Stimulated activated CD4-positive, alpha-beta T cell treated with anti-CD3 and anti-CD28 coated beads, Interleukin-12 subunit alpha, Interleukin-12 subunit beta, amount 100 ng/mL, for 4 hours (primary cell): ENCODE measurements at places on chromosomes 2 and 18.

- DNase-seq: no peak
Observed at GRCh38 chr2:13522917-13523821, 806.4 kb downstream of the TRIB2 start.

GRCh38 chr2:65431421-65432226 lies 775 bp downstream of the SPRED2 start:
- peak; percentile 25 for DNase-seq

DNA sequence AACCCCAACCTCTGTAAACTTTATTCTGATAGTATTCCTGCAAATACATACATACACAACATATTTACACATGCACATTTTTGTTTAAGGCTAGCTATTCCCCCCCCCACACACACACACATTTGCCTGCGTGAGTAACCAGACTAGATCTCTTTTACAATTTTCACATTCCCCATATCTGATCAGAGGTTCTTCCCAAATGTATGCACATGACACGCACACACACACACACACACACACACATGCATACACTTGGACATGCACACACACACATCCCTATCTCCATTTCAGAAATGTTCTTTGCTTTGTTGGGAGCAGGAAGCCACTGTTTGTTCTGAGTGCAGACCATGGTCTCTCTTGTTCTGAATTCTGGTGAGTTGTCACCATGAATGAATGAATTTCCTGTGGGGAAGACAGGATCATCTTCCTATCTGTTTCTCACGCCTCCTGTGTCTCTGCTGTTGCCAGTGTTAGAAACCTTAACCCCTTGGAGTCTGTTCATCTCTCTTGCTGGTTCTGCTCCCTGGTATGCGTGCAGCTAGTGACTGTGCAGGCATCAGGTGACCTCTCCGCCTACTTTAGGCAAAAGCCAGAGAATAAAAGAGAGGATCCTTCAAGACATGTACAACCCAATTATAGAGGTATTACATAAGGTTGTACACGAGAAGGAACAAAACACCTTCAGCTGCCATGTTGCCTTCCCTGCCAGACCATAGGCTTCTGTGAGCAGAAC lies 251.0 kb upstream of the RAB12 start:
- DNase-seq: no peak

- DNase-seq: no peak
Observed at GRCh38 chr2:240933048-240933965, 27.2 kb downstream of the CROCC2 start.

GRCh38 chr2:122072666-122073065 lies 317.2 kb downstream of the TSN start:
- no peak for DNase-seq

- no peak for DNase-seq
Observed at GRCh38 chr2:54083445-54083844, 32.0 kb upstream of the ACYP2 start.

- DNase-seq: no peak
Observed at GRCh38 chr2:99297994-99298393, 3.0 kb downstream of the LYG1 start.

- no peak for DNase-seq
Observed at GRCh38 chr2:205077159-205077558, 531.9 kb downstream of the PARD3B start.

- no peak for DNase-seq
Observed at GRCh38 chr2:12442476-12442847, 274.3 kb upstream of the TRIB2 start.

DNA sequence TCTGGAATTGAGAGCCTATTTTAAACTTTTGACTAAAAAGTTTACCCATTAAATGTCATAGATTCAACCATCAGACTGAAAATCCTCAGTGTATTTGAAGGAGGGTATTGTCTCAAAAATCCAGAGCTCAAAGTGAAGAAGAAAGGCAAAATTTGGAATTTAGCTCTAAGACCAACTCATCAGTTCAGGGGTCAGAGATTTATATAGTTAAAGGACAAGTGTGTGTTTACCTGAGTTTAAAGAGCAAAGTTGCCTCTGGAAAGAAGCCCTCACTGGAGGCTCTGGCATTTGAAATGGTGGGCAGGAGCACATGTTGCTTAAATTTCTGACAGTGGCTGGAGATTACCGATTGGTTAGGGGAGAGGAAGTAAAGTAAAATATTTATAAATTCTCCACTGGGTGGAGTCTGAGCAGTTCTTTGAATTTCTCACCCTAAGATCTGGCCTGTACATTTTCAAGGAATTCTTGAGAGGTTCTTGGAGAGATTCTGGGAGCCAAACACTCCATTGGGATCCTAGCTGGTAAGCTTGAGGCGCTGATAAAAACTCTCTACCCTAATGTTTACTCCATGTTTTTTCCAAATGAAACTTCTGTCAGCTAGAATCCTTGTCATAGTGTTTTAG lies at the start of gene KYNU:
Gene KYNU, plus strand, starts transcription at position 449 of the 623 bp plus-strand sequence. CDS start 7,704 bp downstream, outside the sequence.
- no peak for DNase-seq

GRCh38 chr2:55003706-55004639 lies 46.3 kb downstream of the RTN4 start:
- DNase-seq: no peak

DNA sequence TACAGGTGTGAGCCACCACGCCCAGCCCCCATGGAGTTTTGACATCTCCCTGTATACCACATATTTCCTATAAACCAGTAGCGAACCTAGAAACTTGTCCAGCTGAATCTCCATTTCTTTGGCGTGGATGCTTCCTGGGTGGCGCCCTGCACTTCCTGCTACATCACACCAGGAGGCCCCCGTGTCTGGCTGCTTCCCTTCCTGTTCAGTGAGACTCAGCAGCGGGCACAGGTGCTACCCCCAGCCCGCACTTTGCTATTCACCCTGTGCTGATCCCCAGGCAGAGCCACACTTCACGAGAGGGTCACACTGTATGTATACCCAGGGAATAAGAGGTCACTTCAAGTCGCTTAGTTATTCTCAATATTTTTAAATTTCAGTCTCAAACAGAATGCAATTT lies 35.0 kb downstream of the CYP27C1 start:
- DNase-seq: no peak

DNA sequence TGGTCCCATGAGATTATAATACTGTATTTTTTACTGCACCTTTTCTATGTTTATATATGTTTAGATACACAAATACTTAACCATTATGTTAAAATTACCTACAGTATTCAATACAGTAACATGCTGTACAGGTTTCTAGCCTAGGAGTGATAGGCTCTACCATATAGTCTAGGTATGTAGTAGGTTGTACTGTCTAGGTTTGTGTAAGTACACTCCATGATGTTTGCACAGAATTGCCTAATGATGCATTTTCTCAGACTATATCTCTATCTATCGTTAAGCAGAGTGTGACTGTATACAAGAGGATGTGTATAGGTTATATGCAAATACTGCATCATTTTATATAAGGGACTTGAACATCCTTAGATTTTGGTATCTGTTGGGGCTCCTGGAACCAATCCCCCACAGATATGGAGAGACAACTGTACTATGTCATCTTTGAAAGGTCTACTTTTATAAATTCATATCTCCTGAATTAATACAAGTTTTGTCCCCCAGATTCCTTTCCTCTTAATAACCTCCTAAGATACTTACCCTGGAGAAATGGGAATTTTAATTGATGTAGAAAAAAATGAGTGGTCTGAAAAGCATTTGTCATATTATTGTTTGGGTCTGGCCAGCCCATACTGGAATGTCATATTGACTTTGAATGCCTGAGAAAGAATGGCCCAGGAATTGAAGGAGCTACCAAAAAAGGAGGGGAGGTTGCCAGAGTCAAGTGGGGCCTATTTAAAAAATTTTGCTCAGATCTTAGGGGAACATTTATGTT lies 36.6 kb downstream of the EHBP1 start:
- DNase-seq: no peak

- no peak for DNase-seq
Observed at GRCh38 chr2:8606226-8606625, 75.6 kb upstream of the ID2 start.

- DNase-seq: no peak
Observed at GRCh38 chr2:231161877-231162329, 36.5 kb upstream of the ARMC9 start.

- DNase-seq: no peak
Observed at GRCh38 chr2:235087832-235088495, 136.1 kb downstream of the SH3BP4 start.

DNA sequence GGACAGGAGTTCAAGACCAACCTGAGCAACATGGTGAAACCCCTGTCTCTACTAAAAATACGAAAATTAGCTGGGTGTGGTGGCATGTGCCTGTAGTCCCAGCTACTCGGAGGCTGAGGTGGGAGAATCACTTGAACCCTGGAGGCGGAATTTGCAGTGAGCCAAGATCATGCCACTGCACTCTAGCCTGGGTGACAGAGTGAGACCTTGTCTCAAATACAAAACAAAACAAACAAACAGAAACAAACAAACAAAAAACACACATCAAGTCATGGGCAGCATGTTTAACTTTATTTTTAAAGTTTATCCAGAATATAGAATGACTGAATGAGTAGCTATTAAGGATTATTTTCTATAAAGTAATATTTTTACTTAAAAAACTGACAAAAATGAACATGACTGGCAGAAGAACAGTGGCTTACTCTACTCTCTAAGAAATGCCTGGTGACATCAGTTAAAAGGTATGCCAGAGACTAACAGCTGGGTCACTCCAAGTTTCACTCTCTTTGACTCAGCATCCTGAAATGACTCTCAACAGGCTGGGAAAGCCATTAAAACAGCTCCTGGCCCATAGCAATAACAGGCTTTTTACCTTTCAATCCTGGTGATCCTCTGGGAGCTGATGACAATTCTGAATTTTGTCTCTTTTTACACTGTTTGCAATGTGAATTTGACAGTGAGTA lies 281.6 kb upstream of the STON1 start:
- no peak for DNase-seq

DNA sequence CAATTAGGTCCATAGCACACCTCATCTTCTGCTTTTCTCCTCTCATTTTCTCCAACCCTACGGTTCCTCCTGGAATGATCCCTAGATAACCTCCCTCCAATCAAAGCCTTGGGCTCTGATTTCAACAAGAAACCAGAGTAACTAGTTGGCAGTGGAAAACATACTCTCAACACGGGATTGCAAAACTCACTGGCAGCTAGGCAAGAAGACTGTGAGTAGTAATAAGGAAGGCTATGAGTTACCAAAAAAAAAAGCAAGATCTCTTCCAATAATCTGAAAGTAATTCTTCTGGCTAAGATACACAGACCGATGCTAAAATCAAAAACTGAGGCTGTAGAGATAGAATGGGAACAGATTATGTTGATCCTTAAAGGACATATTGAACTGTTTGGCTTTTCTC lies 28.4 kb upstream of the CCDC102B start:
- DNase-seq: no peak

DNA sequence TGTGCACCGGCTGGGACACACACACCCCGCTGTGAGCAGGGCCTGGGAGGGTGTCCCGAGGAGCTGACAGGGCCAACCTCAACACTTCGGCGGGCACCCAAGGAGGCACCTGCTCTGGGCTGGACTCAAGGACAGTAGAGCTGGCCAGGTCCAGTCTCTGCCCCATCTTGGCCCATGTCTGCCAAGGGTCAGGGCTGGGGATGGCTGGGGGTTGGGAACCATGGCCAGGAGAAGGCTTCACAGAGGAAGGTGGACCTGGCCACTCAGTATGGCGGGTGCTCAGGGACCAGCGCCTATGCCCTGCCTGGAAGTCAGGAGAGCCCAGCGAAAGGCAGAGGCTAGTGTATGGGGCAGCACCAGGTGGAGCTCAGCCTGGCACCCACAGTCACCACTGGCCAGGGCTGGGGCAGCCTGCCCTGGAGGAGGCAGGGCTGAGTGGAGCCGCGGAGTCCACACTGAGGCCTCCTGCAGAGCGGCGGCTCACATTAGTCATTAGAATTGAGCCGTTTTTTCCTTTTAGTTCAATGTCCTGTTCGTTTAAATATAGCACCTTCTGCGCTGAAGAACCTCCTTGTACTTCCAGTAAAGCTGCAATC lies 4.2 kb downstream of the ERFE start:
- DNase-seq: no peak
